ENCODE measurements at places on chromosomes 4 and X. TPM values are rescaled to one million over a fixed set of nuclear protein-coding genes. Genes with fewer than 3 reads are reported as not detected.

Gene TRMT10A
- total RNA-seq: 3.3 TPM

Gene DUSP9
- not detected for total RNA-seq

Gene HCCS
- total RNA-seq: 18.1 TPM

Gene MAPK10
- 12.4 TPM for total RNA-seq

Gene NFKB1
- 48.4 TPM for total RNA-seq

Gene F11
- 0.48 TPM for total RNA-seq

Gene OTUD6A
- total RNA-seq: not detected

Gene ADGRA3
- total RNA-seq: 22.5 TPM

Gene SPANXA1
- total RNA-seq: not detected

Gene GAGE2A
- not detected for total RNA-seq

Gene JCHAIN
- total RNA-seq: 8.0 TPM

Gene CPZ
- 10.0 TPM for total RNA-seq

Gene NEXMIF
- total RNA-seq: 3.2 TPM

Gene UVSSA
- 19.9 TPM for total RNA-seq

DNA sequence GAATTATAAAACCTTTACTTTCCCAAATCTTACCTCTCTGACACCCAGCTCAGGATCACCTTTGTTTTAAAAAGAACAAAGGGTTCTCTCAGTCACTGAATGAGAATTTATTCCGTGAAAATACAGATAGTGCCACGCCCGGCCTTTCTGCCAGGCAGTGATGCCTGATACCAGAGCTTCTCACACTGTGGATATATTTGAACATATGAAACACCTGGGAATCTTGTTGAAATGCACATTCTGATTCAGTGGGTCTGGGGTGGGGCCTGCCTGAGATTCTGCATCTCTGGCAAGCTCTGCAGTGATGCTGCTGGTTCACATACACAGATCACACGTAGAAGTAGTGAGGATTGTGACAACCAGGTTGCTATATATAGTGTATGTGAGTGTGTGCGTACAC lies 46.0 kb downstream of the ELOVL6 start:
- no peak for DNase-seq

- no peak for DNase-seq
Observed at GRCh38 chr4:38831653-38832052, 25.0 kb downstream of the TLR6 start.

GRCh38 chr4:125464146-125464545 lies 149.4 kb downstream of the FAT4 start:
- no peak for DNase-seq

GRCh38 chrX:121671649-121672048 lies 624.2 kb downstream of the GLUD2 start:
- no peak for DNase-seq

- DNase-seq: peak; percentile 77
Observed at GRCh38 chrX:103404231-103405008, 28.1 kb downstream of the BEX3 start.

- DNase-seq: no peak
Observed at GRCh38 chr4:186984105-186984644, 260.5 kb upstream of the FAT1 start.

DNA sequence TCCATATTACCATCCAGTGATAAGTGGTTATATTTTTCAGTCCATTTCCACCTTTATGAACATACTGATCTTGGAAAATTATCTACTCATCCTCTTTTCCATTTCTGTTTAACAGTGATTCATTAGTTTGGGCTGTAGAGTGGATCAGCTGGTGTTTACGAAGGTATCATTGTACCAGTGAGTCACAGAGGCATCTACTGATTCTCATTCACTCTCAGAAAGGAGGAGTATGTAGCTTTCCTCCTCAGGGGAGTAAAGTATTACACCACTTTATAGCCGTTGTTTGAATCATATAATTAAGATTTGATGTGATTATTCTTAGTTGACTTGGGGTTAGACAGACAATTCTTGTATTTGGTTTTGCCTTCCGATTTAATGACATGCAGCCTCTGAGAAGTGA lies 74.7 kb downstream of the GALNT7 start:
- no peak for DNase-seq

DNA sequence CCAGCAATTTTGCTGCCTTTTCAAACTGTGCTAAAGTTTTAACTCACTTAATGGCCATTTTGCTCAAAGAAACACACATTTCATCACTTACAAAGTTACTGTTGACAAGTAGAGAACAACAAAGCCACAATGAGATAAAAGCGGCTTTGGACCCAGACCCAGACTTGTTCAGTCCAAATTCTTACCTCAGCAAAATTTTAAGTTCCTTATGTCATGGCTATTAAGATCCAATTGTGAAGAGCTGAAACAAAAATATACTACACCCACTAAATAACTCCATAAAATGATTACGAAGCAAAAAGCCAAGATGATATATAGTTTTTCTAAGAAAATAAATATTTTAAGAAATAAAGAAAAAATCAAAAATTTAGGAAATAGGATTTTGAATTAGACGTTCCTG lies 137.0 kb upstream of the INPP4B start:
- DNase-seq: no peak

GRCh38 chr4:41256131-41256739 lies 493 bp upstream of the UCHL1 start:
- DNase-seq: no peak

DNA sequence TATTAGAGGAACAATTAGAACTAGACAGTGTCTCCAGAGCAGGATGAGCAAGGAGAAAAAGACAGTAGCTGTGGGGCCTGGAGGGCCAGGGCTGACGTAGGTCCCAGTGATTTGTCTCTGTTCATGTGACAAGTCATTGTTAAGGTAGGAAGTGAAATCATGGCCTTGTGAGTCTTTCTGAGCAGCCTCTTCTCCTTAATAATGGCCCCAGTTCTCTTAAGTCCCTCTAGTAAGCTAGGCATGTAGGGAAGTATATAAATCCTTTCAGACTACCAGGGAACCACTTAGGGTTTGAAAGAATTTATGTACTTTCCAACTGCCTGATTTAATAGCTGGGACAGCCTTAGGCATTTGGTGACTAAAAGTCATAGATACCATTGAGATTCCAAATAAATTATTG lies 133.0 kb downstream of the KLHL8 start:
- DNase-seq: no peak

GRCh38 chr4:78939667-78940008 lies 400 bp upstream of the PAQR3 start:
- DNase-seq: no peak

GRCh38 chrX:70255452-70255851 lies 4.6 kb downstream of the P2RY4 start:
- no peak for DNase-seq

DNA sequence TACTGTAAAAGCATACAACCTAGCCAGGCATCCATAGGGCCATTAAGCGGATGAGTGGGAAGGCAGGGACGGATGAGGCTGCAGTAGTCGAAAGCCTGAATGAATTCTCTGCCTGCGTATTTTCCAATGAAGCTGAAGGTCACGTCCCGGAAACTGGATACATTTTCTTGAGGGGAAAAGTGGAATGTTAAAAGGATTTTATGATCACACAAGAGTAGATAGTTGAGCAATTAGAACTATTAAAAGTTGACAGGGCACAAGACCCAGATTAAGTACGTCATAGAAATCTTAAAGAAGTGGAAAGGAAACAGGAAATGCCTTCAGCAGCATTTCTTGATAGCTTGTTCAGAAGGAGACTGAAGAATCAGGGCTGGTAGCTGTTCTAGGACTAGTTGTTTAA lies 98.3 kb upstream of the CXXC4 start:
- DNase-seq: no peak

- DNase-seq: no peak
Observed at GRCh38 chrX:72240976-72241375, 2.1 kb upstream of the ERCC6L start.

- DNase-seq: no peak
Observed at GRCh38 chr4:3865986-3866812, 100.0 kb downstream of the ADRA2C start.

- DNase-seq: no peak
Observed at GRCh38 chrX:155071694-155072280, 479 bp downstream of the BRCC3 start.

DNA sequence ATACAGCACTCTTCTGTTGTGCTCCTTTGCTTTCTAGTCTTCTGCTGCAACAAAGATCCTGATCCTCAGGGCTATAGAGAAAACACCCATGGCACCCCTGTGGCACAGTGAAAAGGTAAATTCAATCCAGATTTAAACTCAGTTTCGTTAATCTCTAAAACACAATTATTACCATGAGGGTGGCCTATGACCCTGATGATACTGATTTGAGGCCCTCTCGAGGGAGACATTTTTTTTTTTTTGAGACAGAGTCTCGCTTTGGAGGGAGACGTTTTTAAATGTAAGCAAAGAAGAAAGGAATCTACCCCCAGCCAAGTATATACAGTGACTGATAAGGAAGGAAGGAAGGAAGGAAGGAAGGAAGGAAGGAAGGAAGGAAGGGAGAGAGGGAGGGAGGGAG lies 967.8 kb upstream of the DIAPH2 start:
- DNase-seq: no peak

DNA sequence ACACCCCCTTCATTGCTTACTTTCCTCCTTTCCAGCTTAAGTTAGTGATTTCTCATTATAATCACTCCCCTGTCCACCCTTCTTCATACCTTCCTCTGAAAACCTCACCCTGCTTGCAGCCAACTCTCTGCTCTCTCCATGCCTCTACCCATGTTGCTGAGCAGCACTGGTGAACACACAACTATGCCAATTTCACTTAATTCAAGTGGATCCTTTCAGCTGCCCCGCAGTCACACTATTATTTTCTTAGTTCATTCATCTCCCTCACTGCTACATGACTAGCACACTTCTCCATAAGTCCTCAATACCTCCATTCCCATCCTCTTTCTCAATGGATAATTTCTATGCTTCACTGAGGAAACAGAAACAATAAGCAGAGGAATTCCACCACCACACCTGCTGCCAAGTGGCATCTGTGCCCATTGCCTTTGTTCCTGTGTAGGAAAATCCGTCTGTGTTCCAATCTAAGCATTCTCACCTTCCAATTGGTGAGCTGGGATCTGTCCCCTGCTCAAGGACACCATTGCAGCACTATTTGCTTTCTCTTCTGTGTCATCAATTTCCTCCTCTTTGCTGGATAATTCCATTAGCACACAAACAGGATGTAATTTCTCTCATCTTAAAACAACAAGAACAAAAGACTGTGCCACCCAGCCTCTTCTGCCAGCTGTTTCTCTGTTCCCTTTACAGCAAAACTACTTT lies 25.2 kb upstream of the PRSS48 start:
- no peak for DNase-seq

DNA sequence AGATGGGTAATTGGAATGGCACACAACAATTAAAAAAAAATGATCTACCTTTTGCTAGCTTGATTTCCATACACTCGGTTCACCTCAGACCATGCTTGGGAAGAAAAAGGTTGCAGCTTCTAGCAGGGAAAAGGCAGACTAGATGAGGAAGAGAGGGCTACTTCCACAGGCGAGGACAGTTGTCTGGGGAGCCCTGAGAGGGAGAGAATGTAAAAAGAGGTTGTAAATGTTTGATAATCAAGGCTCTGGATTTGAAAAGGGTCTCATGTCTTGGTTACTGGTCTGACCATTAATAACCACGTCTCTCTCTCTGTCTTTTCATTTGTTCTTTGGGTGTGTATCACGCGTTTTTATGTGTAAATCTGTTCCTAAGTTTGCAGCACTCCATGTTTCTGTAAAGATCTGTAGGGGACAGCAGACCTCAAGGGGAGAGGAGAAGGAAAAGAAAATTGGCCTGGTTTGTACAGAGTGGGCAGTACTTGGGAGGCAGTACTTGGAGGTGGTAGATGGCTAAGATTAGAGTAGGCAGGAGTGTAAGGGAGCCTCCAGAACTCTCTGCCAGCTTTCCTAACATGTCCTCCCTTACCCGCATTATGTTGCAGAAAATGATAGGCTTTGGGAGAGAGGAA lies 750 bp downstream of the ARMCX5 start:
- DNase-seq: no peak

DNA sequence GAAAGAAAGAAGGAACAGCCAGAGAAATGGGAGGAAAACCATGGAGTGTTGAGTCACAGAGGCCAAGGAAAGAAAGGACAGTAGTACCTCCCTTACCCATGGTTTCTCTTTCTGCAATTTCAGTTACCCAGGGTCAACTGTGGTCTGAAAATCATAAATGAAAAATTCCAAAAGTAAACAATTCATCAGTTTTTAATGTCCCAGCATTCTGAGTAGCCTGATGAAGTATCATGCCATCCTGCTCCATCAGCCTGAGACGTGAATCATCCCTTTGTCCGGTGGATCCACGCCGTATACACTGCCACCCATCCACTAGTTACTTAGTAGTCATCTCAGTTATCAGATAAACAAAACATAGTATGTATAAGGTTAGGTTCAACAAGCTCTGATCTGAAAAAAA lies 114.2 kb downstream of the COMMD8 start:
- DNase-seq: no peak

- no peak for DNase-seq
Observed at GRCh38 chrX:19388064-19388679, 44.4 kb downstream of the PDHA1 start.

DNA sequence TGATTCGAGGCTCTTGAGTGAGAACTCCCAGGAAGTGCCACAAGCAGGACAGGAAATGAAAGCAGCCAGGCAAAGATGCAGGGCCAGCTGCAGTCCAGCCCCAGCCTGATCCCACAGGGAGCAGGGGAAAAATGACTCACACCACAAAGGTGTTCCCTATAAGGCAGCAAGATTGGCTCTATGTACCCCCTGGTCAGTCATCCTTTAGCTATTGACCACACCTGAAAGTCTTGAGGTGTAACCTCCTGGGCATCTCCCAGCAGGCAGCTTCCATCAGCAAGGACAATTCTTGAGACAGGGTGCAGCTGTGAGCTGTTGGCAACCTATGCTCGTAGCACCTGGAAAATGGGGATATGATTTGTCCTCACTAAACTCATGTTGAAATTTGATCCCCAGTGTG lies 27.9 kb upstream of the EXOC1L start:
- DNase-seq: no peak

DNA sequence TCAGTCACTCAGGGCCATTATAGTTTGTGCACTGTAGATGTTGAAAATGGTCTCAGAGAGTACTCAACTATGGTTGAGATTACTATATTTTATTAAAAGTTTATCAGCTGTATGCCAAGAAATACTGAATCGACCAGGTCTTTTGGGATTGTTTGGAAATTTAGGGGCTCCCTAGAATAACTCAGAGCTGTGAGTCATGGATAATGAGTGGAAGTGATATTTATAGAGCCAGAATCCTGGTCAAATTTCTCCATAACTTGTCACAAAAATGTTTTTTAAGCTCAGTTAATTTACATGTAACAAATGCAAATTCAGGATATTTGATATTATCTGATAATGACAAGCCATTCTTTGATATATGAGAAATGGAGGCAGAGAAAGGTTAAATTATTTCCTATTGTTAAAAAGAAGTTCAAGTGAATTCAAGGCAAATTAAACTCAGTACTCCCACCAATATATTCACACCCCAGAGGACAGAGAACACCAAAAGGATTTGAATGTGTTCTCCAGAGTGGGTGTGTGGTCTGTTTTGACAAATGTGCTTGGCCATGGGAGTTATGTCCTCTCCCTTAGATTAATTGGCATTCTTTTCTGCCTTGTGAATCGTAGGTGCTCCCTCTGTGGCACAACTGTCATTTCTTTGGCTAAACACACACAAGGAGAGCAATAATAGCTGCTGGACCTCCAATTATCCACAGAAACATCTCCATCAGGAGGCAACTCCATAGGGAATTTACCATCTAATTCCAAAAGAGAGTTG lies 37.7 kb downstream of the ARHGAP24 start:
- no peak for DNase-seq

Data from aorta (tissue), 5 donors.